ENCODE measurements at places on chromosomes 5 and 9.

- no peak for DNase-seq
Observed at GRCh38 chr9:115615821-115616665, 498.1 kb upstream of the TNC start.

- no peak for DNase-seq
Observed at GRCh38 chr5:6553972-6554371, 78.9 kb downstream of the NSUN2 start.

- DNase-seq = no peak
Observed at GRCh38 chr5:8676695-8677094, 807.7 kb downstream of the MTRR start.

GRCh38 chr9:33051144-33051543 is 25.3 kb downstream of the SMU1 start:
- no peak for DNase-seq

DNA sequence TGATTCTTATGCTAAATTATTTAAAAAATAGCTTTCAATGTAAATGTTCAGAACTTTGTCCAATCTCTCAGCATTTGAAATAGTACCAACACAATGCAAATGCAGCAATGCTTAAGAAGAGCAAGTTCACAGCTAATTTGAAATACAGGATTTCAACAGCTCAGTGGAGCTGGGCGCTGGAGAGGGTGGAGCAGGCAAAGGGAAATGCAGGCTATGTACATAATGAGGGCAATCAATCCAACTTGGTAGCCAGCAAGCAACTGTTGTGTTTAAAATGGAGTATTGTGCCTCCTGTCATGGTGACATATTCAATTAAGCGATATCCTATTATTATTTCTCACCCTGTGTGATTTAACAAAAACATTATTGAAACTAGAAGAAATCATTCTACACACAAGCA is 568.8 kb downstream of the PSAT1 start:
- no peak for DNase-seq

DNA sequence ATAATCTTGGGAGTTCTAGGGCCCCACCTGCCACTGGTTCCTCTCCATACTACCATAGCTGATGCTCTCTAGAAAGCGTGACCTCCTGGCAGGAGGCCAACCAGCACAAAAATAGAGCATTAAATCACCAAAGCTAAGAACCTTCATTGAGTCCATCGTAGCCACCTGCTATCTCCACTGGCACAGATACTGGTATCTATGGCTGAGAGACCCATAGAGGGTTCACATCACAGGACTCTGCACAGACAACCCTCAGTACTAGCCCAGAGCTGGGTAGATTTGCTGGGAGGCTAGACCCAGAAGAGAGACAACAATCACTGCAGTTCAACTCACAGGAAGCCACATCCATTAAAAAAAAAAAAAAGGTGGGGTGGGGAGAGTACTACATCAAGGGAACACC is 509.1 kb downstream of the DTWD2 start:
- DNase-seq = no peak

DNA sequence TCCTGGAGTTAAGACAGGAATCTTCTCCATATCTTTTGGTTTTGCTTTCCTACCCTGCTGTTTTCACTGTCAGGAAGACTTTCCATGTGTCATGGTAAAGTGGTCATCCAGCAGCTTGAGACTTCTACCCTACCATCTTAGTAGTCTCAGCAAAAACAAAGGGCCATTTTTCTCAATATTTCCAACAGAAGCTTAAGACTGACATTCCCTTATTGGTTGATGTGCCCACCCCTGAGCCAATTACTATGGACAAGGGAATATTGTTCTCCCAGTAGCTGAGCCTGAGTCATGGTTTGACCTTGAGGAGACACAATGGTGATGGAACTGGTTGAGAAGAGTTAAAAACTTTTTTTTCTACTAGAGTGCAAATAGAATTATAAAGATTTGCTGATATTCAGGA is 105.6 kb downstream of the CSNK1G3 start:
- no peak for DNase-seq

- DNase-seq = no peak
Observed at GRCh38 chr5:7857926-7858632, 7.1 kb upstream of the CFAP90 start.

All from GM19239 (cell line).